Activated naive CD4-positive, alpha-beta T cell (primary cell): ENCODE measurements at places on chromosomes 16 and 17.

GRCh38 chr16:4745274-4745569, 10.9 kb downstream of the DNAAF8 start:
- DNase-seq, result no peak

DNA sequence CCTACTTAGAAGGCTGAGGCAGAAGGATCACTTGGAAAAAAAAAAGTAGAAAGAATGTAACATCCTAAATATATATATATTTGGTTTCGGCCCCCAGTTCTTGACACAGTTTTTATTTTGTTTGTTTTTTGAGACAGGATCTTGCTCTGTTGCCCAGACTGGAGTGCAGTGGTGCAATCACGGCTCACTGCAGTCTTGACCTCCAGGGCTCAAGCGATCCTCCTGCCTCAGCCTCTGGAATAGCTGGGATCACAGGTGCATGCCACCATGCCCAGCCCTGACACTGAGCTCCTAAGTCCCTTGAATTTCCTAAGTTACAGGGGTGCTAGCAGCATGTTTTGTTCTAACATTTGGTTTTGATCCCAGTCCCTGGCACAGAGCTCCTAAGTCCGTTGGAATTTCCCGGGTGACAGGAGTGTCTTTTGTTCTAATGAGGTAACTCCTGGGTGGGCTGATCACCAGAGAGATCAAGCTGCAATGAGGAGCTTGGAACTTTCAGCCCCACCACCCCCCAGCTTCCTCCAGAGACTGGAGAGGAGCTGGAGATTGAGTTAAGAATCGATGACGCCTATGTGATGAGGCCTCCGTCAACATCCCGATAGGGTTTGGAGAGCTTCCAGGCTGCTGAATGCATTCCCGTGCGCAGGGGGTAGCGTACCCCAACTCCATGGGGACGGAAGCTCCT, 20.0 kb downstream of the MXRA7 start:
- no peak for DNase-seq

DNA sequence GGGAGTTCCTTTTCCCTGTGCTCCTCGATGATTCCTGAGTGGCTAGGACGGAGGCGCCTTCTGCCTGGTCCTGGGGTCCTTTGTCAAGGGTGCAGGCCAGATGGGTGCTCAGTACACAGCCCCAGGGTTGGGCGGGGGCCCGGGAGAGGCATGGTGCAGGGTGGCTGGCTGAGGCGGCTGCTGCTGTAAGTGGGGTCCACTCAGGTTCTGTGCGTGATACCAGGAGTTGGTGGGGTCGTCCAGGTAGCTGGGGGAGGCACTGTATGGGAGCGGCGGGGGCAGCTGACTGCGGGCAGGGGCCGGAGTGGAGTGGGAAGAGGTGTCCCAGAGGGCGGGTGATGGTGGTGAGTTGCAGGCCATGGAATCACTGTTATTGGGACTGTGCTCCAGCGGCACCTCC, 3.6 kb downstream of the DLX3 start:
- DNase-seq, result no peak

DNA sequence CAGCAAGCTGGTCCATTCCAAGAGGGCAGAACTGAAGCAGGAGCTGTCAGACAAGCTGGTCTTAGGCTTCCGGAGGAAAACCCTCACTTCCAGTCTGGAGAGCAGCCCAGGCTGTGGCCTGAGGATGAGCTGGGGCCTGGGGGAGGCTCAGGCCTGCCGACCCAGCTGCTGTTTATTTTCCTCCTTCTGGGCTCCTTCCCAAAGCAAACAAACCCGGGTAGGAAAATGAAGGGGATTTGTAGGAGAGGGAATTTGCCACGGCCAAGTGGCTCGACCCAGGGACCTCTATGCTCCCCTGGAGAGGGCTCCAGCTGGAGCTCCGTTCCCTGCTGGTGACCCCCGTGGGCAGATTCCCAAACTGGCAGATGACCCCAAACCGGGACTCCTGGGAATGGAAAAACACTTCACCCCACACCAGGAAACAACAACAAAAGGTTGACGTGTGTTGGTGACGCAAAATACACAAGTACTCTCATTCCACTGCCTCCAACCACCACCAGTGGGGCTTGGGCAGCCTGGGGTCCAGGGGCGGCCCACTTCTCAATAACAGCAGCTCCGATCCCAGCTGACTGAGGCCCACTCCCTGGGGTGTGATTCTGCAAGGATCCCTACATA, 8.8 kb downstream of the JUP start:
- no peak for DNase-seq

GRCh38 chr17:10058921-10059683, 139.3 kb downstream of the GAS7 start:
- DNase-seq, result no peak

DNA sequence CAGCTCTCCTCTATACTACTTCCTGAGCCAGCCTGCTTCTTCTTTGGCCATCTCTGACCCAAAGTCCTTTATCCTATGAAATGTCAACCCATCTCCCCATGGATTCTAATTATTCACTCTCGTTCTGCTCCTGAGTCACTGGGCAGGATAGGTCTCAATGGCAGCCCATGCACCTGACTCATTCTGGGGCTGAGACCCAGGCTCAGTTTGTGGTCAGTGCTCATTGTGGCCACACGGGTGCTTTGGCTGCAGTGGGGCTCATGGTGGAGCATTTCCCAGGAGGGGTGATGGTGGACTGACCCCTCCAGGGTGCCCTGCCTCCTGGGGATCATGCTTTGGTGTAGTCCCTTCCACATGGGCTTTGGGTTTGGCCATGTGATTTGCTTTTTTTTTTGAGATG, 154.8 kb upstream of the WSCD1 start:
- no peak for DNase-seq

DNA sequence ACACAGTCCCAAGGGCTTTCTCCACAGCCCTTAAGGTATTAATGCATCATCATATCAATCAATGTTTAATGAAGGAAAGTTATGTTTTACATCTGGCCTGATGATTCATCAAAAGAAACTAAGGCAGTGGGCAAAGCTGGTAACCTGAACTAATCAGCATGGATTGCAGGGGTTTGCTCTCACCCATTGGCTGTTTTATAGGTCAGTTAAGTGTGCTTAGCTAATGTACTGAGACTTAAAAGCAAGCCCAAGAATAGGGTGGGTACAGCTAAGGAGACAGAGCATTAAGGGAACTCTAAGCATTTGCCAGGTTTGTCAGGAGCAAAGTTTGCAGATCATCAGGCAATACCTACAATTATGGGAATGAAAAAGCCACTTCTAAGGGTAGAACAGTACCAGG, 1247.6 kb downstream of the CDH8 start:
- DNase-seq, result no peak

- no peak for DNase-seq
Measured at GRCh38 chr17:4827399-4827798, 5.7 kb upstream of the MINK1 start.

DNA sequence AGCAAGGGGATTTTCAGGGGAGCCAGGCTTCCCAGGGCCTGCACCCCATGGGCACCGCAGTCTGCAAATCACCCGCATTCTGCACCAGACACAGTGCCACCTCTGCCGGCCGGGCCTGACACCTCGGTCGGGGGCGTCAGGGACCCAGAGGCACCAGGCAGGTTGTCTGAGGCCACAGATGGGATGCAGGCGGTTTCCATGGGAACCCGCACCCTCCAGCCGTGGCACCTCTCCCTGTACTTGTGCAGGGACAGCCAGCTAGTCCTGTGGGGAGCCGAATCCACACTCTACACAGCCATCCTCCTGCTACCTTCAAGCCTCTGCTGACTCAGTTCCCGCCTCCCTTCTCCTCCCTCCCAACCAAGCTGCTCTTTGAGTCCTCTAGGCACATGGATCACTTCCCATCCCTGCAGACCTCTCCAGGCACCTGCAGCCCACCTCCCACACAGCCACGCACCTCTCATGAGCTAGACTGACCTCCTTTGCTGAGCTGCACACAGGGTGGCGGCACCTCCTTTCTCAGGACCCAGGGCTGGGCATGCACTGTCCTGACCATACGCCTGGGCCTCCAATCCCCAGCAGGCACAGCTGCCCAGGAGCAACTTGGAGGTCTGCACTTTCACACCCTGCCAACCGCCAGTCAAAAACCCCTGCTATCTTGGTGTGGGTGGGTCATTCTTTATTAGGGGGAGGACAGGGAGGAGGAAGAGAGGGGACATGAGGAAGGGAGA, 119.5 kb downstream of the C16orf78 start:
- no peak for DNase-seq
